Suppressor macrophage treated with lipopolysaccharide for 4 hours (primary cell): ENCODE measurements at places on chromosomes 2 and 18.

DNA sequence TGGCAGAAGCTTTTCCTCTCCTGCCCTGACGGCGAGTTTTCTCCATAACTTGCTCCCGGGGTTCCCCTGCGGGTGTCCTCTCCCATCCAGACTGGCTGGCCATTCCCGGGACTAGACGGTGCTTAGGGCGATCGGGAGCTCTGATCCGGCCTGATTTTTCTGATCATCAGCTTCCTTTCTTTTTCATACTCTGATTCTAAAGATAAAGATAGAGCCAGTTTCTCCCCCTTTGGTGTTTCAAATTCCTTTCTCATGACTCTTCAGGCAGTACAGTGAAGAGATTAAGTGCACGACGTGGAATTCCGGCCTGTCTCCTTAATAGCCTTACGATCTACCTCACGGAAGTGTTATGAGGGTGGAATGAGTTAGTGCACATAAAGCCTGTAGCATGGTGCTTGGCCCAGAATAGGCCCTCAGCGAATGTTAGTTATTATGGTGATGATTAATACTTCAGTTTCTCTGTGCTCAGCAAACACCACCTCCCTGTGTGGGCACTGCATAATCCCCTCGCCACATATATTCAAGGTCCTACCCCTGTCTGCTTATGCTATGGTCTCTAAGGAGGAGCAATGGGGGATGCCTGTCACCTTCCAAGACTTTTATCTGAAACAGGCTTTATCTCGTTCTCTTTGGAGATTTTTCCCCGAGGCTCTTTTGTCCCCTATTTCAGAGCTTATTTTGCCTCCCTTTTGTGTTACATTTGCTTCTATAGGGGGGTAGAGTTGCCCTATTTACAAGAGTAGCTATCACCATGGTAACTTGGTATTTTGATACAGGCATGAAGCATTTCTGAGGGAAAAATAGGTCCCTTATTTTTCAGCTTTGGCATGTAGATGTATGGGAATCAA, 254.8 kb downstream of the CDH2 start:
- no peak for DNase-seq

DNA sequence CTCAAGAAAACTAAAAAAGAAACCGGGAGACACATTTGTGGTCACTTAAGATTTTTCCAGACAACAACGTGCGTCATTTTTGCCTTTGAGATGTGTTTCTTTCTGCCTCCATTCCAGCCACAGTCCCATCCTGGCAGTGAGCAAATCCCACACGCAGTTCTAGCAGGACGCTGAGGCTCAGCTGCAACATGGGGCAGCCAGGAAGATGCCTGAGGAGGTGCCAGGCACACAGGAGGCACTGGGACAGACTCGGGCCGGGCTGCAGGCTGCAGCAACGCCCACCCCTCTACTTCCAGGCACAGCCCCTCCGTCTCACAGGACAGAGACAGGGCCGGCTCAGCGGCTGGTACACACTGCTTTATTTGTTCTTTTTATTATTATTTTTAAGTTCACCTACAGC, 13.1 kb downstream of the KLF11 start:
- DNase-seq = no peak

- no peak for DNase-seq
Measured at GRCh38 chr2:105999211-105999989, 194.7 kb downstream of the UXS1 start.

DNA sequence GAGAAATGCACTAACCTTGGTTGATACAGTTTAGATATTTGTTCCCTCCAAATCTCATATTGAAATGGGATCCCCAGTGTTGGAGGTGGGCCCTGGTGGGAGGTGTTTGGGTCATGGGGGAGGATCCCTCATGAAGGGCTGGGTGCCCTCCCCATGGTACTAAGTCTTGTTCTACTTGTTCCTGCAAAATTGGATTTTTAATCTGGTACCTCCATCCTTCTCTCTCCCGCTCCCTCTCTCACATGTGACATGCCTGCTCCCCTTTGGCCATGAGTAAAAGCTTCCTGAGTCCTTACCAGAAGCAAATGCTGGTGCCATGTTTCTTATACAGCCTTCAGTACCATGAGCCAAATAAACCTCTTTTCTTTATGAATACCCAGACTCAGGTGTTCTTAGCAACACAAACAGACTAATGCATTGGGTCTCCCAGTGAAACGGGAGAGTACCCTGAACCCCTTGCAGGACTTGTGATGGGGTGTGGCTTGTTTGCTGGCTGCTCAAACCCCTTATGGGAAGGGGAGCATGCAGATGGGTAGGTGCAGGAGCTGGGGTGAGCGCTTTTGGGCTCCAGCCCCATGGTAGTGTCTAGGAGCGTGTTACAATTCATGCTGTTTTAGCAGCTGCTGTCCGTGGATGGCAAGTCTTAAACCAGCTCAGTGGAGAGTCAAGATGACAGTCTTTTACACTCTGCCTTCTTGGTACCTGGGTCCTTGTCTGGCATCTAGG, 27.2 kb downstream of the FAHD2B start:
- no peak for DNase-seq

DNA sequence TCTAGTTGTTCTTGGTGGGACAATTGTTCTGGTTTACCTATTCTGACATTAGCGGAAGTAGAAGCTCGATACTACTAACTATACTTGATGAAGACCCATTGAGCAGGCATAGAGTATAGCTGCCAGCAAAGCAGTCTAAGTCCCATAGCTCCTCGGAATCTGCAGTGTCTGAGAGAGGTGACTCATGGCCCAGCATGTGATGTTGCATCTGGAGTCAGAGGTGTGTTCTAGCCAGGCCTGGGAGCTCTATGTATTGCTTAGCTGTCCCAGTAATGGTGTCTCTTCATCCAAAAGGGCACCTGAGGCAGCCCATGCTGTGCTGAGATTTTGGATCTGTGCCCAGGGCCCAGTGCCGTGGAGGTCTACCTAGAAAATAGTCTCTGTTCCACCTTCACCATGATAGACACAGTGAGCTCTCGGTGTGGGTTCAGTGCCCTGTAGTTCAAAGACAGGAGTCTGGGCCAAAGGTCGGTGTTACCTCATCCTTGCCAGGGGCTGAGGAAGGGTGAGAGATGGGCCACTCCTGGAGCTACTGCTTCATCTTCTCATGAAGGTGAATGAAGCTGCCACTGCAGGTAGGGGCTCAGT, 47.3 kb downstream of the MEX3C start:
- no peak for DNase-seq
